Pancreas (tissue), 10 donors: ENCODE measurements at places on chromosomes 2 and 18. TPM values are rescaled to one million over a fixed set of nuclear protein-coding genes. Genes with fewer than 3 reads are reported as not detected.

KCNK3 gene
- total RNA-seq = 29.2 TPM

BMP10 gene
- not detected for total RNA-seq

ARHGAP25 gene
- 1.4 TPM for total RNA-seq

LDLRAD4 gene
- total RNA-seq = 14.0 TPM

MALL gene
- total RNA-seq = 2.7 TPM

PREPL gene
- total RNA-seq = 11.9 TPM

UPP2 gene
- not detected for total RNA-seq

WDR43 gene
- 24.0 TPM for total RNA-seq

GALNT13 gene
- 1.5 TPM for total RNA-seq

SGO2 gene
- total RNA-seq = 0.75 TPM

LIMS3 gene
- 2.0 TPM for total RNA-seq

CUL3 gene
- 36.5 TPM for total RNA-seq

EHD3 gene
- total RNA-seq = 0.79 TPM

C1GALT1C1L gene
- 0.28 TPM for total RNA-seq

CFC1 gene
- total RNA-seq = 64.6 TPM

L3MBTL4 gene
- total RNA-seq = 15.1 TPM

MAL gene
- total RNA-seq = 1.2 TPM

SLC9A2 gene
- total RNA-seq = not detected

ACADL gene
- total RNA-seq = 22.7 TPM

GPAT2 gene
- total RNA-seq = 0.23 TPM

HTR2B gene
- 0.78 TPM for total RNA-seq

DNER gene
- total RNA-seq = 0.35 TPM

SCYGR6 gene
- total RNA-seq = not detected

FRZB gene
- total RNA-seq = 0.51 TPM

ASIC4 gene
- not detected for total RNA-seq

B4GALT6 gene
- total RNA-seq = 4.1 TPM

DNAH6 gene
- 0.94 TPM for total RNA-seq

RAD51AP2 gene
- 0.12 TPM for total RNA-seq

CPO gene
- 0.32 TPM for total RNA-seq

ZNF892 gene
- total RNA-seq = 2.7 TPM

IL36RN gene
- total RNA-seq = not detected

ARHGAP15 gene
- 4.5 TPM for total RNA-seq

EPB41L3 gene
- total RNA-seq = 6.2 TPM

TM4SF20 gene
- total RNA-seq = not detected

SYT4 gene
- total RNA-seq = 7.3 TPM

RAPGEF4 gene
- 2.9 TPM for total RNA-seq

LRATD1 gene
- 3.1 TPM for total RNA-seq
